Activated T-helper 1 cell treated with anti-CD3 and anti-CD28 coated beads, Interleukin-12 subunit alpha, Interleukin-12 subunit beta, Interleukin-2, Interleukin-4 antibody, amounts not matched to agents 30 ng/mL and 10 ng/mL and 1 ng/mL, durations not matched to agents 14 hours and 24 hours and 36 hours (primary cell): ENCODE measurements at places on chromosomes 2 and 18.

DNA sequence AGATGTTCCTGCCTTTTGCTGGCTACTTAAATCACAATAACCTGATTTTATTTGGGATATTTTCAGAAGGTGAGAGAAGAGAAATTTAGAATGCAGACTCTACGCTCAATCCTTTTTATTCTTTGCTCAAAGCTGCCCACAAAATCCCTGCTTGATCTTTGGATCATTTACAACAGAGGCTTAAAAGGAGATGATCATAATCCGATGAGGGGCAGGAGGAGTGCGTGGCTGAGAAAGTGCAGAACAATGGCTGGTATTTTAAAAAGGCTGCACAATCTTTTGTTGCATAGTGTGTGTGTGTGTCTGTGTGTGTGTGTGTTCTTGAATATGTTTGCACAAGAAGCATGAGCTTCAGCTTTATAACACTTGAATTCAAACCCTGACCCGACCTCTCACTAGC lies 256.3 kb upstream of the MYT1L start:
- no peak for DNase-seq

- no peak for DNase-seq
Observed at GRCh38 chr2:15133461-15133860, 427.7 kb downstream of the NBAS start.

- DNase-seq, result no peak
Observed at GRCh38 chr2:44938287-44939105, 3.0 kb upstream of the SIX3 start.

DNA sequence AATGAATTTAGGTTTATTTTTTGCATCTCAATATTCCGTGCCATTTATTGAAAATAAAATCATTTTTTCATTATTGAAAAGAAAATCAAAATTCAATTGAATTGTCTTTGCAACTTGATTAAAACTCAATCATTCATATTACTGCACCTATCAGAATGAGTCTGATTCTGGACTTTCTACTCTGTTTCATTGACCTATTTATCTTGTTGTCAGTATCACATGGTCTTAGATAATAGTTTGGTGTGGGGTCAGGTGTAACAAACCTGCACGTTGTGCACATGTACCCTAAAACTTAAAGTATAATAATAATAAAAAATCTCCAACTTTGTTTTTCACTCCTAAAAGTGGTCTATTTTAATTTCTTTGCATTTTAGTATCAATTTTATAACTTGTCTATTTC lies 422.9 kb downstream of the RAD51AP2 start:
- DNase-seq, result no peak

DNA sequence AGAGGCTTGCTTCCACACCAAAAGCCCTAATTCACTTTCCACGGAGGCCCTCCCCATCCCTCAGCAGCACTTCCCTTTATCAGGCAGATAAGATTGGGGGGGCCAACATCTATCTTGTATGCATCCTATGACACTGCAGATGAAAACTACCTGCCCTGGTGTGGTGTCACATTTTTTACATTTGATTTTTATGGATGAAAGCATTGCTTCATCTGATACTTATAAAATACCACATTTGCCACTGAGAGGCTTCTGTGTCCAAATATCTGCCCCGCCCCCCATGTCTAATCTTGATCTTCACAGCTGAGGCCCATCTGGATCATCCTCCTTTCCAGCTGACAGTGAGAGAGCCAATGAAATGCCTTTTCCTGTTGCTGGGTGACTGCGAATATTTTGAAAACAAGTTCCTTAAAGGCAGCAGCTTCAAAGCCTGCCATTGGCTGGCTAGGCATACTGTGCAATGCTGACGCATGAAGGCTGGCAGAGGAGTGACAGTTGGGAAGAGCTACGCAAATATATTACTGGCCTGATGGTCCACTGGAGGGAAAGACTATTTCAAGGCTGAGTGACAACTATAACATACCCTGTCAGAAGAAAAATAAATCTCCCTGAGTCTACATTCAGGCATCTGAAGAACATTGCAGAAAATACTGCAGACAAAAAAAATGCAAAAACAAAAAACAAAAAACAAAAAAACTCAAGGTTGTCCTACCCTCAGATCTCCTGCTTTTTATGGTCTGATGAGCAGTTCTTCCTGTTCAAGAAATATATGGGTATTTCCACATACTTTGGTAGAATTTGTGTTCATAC lies 318.7 kb downstream of the PDE11A start:
- no peak for DNase-seq

- DNase-seq, result no peak
Observed at GRCh38 chr2:210553373-210553772, 3.0 kb upstream of the CPS1 start.

GRCh38 chr2:170270278-170270864 lies 92.4 kb downstream of the MYO3B start:
- DNase-seq, result no peak
